ENCODE measurements at places on chromosomes 7 and 10. TPM values are rescaled to one million over a fixed set of nuclear protein-coding genes. Genes with fewer than 3 reads are reported as not detected.
A peak's percentile ranks its signal among the peaks of the same experiment; 100 is the strongest.

EGFR gene
- 0.56 TPM for total RNA-seq

DNA sequence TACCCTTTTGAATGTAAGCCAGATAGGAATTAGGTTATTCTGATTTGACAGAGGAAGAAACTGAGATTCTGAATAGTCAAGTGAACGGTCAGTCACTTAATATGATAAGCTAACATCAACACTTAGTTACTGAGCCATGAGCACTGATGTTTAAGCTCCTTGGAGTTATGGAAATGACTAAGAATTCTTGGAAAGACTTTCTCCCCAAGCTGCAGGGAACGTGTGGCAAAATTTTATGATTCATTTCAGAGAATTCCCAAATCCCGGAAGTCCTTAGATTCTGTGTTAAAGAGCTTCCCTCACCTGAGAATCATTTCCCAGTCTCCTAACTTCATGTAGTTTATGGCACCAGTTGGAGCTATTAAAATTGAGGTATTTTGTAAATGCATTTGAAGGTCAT, 330.9 kb downstream of the XPNPEP1 start:
- DNase-seq: no peak

GRCh38 chr7:17166824-17167379, 131.6 kb upstream of the AHR start:
- no peak for DNase-seq

DNA sequence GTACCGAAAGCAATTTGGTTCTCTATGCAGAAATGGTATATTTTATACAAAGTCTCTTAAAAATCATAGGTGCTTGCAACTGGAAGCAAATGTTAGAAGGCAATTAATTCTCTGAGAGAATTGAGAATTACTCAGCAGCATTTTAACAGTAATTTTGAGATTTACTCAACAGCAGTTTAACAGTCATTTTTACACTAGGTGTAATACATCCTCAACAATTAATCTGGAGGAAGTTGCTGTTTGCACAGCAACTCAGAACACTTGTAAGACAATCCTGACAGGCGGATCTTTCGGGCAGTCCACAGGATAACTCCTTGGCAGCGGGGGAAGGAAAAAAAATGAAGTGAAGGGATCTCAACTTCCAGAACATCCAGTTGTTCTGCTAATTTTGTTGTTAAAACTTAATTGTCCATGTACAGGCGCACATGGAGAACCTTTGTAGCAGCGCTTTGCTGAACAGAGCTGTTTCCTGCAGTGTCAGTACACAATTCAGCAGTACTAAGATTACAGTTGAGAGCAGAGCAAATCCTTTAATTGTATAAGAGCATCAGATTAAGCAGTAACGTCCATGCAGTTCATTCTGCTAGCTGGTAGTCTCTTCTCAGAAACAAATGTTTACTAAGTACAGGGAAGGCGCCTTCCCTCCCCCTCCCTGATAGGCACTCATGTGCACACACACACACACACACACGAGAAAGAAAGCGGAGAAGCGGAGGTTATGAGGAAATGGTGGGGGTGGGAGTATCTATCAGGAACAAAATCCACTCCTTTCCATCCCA, 43.8 kb downstream of the ENO4 start:
- DNase-seq: peak; percentile 51

PRF1 gene
- not detected for total RNA-seq

GRCh38 chr7:12067156-12067831, 143.8 kb upstream of the TMEM106B start:
- DNase-seq: peak; percentile 77

HOXA2 gene
- total RNA-seq: 0.33 TPM

DNA sequence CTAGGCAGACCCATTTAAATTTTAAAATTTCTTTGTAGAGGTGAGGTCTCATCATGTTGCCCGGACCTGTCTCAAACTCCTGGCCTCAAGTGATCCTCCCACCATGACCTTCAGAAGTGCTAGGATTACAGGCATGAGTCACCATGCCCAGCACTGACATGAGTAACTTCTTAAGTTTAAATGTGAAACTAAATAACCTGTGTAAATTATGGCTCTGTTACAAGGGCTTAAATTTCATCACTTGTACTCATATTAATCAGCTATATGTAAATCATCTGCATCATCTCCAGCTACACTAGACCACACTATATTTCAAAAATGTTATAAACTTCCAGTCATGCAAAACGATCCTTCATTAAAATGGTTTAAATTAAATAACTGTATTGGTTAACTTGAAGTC, 56.1 kb downstream of the ATAD1 start:
- peak; percentile 66 for DNase-seq

- DNase-seq: no peak
Measured at GRCh38 chr7:28044825-28045224, 135.8 kb downstream of the JAZF1 start.

PLEKHS1 gene
- not detected for total RNA-seq

- no peak for DNase-seq
Measured at GRCh38 chr7:85226361-85227085, 39.7 kb upstream of the SEMA3D start.

DNA sequence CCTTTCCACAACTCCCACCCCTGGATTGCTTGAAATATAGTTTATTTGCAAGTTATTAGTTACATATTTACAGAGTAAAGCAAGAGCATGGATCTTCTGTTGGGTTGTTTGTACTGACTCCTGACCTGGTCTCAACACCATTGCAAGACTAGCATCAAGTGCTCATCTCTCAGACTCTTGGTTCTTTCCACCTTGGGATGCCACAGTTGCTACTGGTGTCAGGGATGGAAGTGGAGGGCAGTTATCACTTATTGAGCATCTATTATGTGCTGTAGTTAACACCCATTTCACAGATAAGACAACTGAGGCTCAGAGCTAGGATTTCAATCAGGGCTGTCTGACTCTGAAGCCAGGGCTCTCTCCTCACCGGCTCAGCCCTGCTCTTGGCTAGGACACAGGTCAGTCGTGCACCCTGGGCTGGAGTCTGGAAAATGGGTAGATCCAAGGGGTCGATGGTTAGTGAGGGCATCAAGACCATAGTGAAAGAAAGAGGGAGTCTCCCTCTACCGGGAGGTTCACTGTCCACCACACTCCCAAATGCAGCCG, 614 bp upstream of the ADAMTS14 start:
- no peak for DNase-seq

GRCh38 chr10:46048152-46048551, 2.1 kb upstream of the MSMB start:
- DNase-seq: no peak

DNA sequence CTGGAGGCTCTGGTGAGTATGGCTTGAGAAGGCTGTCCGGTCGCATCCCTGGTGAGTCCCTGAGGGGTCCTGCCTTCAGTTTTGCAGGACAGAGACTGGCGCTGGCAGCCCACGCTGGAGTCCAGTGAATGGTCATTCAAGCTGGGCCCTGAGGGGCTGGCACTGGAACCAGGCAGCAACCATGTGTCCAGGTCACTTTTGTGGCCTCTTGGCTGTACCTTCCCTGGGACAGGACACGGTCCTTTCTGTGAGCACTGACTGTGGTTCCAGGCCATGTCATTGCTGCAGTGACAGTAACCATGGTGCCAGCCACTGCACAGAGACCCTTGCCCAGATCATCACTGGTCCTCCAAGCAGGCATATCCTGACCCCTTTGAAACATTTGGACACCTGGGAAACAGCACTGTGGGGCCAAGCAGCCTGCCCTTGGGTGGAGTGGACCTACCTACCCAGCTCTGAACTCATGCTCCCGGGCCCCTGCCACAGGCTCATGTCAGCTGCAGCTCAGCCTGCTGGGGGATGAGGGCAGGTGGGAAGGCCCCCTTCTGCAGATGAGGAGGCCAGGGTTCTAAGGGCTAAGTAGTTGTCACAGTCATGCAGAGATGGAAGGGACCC, 72.1 kb downstream of the ADCY1 start:
- no peak for DNase-seq

DNA sequence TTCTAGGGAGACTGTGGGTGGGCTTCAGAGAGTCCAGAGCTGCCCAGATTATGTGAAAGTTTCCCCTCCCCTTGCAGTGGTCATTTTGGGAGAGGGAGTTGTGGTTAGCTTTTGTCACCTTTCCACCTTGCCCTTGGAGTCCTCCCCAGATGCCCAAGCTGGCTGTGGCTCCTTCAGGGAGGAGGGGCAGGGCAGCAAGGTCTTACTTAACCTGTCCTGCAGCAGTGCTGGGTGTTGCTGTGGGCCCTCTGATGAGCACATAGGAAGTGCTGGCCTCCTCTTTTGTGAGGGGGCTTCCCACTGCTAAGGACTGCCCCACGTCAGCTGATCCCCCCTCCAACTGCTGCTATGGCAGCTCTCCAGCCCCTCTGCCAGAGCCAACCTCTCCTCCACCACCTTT, 17.6 kb upstream of the AQP1 start:
- DNase-seq: no peak

GRCh38 chr10:72367301-72367960, 12.7 kb upstream of the DNAJB12 start:
- DNase-seq: no peak

DNA sequence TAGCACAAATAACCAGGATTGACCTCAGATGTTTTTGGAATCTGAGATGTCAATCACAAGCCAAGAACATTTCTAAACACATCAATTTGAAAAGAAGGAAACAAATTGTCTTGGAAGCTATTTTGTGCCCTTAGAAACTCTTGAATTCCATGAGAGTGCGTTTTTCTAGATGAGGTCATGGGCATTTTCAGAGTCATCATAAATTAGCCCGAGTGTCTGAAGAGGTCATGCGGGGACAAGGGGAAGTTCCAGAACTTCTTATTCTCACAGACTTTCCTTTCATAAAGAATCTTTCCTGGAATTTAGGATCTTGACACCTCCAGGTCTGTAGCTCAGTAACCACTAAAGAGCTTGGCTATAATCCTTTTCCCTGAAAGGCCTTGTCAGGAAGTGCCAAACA, 28.2 kb downstream of the IL2RA start:
- DNase-seq: no peak

GRCh38 chr10:69912589-69912988, 110.9 kb downstream of the COL13A1 start:
- peak; percentile 38 for DNase-seq

GRCh38 chr10:31836569-31837406, 91.8 kb downstream of the ARHGAP12 start:
- peak; percentile 64 for DNase-seq

- peak; percentile 84 for DNase-seq
Measured at GRCh38 chr10:69801094-69801433, 642 bp upstream of the COL13A1 start.

DNA sequence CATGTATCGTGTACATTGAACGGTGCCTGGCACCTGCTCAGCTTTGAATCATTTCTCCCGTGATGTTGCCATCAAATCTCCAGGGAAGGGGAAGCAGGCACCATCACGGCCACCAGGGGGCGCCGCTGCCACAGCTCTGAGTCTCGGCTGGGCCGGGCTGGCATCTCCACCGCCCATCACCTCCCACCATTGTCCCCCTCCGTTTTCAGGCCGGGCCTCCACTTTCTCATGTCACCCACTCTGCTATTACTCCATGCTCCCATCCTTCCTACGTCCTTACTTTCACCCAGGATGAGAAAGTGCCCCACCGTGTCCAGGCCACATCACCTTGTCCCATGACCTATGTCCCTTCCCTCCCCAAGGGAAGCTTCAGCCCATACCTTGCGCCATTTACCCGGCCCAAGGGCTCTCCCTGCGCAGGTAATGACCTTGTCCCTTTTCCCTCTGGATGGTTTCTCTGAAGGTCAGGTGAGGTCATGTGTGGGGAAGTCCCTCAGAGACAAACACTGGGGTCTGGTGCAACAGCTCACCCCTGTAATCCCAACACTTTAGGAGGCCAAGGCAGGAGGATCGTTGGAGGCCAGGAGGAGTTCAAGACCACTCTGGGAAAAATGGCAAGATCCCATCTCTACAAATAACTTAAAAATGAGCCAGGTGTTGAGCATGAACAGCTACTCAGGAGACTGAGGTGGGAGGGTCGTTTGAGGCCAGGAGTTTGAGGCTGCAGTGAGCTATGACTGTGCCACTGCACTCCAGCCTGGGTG, 31.8 kb upstream of the OCM2 start:
- peak; percentile 81 for DNase-seq

TMEM178B gene
- total RNA-seq: 0.34 TPM

- DNase-seq: peak; percentile 5
Measured at GRCh38 chr7:31027161-31027965, 24.7 kb upstream of the ADCYAP1R1 start.

DNA sequence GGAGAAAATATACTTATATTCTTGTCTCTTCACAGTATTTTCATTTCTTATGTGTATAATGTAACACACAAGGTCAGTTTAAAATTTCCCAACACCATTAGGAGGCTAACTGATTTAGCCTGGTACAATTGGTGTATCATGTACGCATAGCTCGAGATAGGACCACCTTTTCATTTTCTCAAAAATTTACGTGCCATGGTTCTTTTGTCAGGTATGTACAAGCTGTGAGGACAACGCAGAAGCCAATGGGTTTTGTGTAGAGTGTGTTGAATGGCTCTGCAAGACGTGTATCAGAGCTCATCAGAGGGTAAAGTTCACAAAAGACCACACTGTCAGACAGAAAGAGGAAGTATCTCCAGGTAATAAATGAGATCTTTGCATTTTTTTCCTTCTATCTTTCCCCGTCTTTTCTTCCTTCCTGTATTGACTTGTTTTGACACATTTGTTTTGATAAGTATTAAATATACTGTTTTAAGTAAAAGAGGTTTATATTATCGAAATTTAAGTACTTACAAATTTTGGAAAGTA, 55.0 kb downstream of the TRIM24 start:
- no peak for DNase-seq

DNA sequence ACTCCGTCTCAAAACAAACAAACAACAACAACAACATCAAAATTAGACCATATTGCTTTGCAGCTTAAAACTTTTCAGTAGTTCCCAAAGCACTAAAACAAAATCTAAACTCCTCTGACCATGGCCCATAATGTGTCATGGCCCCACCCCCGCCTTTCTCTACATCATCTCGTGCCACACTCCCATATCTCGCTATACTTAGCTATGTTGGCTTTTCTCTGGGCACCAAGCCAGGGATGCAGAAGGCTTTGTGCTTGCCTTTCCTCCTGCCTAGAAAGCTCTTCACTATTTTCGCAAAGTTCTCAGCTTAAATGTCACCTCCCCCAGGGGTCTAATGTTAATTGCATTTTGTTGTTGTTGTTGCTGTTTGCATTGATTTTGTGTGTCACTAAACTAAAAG, 15.1 kb upstream of the SLC16A12 start:
- no peak for DNase-seq

DNA sequence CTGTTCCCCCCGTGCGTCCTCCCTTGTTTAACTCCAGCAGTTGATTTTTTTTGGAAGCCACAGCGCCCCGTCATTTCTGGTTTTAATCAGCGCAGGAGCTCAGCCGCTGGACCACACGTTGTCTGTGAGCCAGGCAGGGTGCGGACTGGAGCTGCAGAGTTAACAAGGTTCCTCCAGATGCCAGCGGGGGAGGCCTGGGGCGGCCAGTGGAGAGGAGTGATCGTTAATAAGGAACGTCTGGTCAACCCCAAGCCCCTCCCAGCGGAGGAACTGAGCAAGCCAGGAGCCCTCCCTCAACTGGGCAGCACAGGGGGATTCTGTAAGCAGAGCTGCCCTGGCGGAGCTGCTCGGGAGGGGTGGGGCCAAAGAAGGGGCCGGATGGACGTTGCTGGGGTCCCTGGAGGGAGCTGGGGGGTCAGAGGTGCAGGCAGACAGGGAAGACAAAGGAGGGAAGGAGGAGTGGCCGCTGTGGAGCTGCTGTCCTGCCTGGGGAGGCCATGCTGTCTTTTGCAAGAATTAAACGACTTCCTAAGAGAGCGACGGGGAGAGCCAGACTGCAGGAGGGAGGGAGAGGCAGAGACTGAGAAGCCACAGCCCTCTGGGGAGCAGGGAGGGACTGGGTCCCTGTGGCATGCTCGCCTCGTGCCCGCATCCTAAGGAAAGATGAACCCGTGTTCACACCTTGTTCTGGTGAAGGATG, 537.1 kb upstream of the FOXK1 start:
- DNase-seq: peak; percentile 24

WDR86 gene
- total RNA-seq: not detected

GRCh38 chr7:25853314-25853713, 298.7 kb upstream of the NFE2L3 start:
- DNase-seq: no peak
